T follicular helper cell (primary cell): ENCODE measurements at places on chromosomes 6 and 20.

DNA sequence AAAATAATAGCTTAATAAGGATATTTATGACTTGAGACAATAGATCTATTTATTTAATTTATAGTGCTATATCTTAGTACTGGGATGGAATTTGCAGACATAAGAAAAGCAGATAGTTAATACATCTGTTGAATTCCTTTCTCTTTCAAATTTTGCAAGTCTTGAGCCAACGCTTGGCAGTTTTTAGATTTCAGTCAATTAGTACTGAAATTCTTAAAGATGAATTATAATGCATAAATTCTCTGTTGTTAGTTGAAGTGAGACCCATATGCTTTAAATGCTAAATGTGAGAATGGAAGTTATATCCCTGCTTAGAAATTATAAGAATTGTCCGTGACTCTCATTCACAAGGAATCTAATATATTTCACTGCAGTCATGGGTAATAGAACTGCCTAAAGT lies 225.1 kb upstream of the ADGRB3 start:
- no peak for DNase-seq

- DNase-seq: no peak
Measured at GRCh38 chr20:4247898-4248858, 232.8 kb upstream of the RNF24 start.

- no peak for DNase-seq
Measured at GRCh38 chr6:163474581-163474980, 60.1 kb downstream of the QKI start.

GRCh38 chr20:7775072-7775471 lies 165.2 kb downstream of the HAO1 start:
- DNase-seq: no peak

- no peak for DNase-seq
Measured at GRCh38 chr6:163128324-163128723, 286.2 kb upstream of the QKI start.

- no peak for DNase-seq
Measured at GRCh38 chr6:41970436-41970846, 28.8 kb upstream of the CCND3 start.

DNA sequence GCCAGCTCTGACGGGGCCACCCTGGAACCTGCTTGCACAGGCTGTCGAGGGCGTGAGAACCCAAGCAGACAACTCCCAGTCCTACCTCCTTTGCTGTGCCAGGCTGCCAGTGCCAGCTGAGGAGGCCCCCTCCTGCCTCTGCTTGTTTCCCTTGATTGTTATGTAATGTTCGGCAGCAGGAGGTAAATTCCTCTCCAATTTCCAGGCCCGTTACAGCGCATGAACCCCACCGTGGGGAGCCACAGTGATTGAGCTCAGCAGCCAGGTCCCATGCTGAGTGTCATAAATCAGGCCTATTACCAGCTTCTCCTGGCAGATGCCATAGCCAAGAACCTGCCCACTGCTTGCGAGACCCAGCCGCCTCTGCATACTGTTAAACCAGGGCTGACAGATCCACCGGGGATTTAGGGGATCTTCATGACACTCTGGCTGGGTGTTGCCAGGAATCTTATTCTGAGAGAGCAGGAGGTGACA lies 320.5 kb downstream of the DHX35 start:
- no peak for DNase-seq

DNA sequence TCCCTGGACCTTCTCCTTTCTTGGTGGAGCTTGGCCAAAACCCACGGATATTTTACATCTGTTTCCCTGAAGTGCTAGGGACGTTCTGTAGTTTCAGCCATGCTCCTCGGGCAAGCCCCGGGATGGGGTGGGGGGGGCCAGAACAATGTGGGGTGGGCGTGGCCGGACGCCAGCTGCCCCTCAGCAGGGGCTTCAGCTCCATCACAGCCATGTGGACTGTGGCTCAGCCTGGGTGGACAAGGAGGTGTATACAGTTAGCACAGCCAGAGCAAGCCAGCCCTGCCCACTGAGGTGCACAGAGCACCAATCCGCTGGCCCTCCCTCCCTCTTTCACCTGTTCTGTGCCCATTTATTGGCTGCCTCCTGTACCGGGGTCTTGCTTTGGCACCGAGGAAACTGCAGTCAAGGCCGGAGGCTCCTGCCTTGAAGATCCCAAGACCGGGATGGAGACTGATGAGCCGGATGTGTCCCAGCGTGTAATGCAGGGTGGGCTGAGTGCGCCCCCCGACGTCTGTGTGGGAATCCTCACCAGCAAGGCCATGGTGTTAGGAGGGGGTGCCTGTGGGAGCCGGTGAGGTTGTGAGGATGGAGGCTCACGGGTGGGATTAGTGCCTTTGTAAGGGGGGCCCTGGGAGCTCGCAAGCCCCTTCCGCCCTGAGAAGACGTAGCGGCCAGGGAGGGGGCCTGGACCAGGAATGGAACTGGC lies 28.0 kb downstream of the FRMD1 start:
- DNase-seq: no peak
